Stimulated activated CD4-positive, alpha-beta T cell treated with anti-CD3 and anti-CD28 coated beads, Interleukin-15, amount 100 ng/mL, for 24 hours (primary cell): ENCODE measurements at places on chromosomes 1 and 21.

GRCh38 chr1:25909040-25909439 lies 2.8 kb upstream of the STMN1 start:
- no peak for DNase-seq

GRCh38 chr1:87044424-87044823 lies 130.0 kb downstream of the HS2ST1 start:
- DNase-seq, result no peak

DNA sequence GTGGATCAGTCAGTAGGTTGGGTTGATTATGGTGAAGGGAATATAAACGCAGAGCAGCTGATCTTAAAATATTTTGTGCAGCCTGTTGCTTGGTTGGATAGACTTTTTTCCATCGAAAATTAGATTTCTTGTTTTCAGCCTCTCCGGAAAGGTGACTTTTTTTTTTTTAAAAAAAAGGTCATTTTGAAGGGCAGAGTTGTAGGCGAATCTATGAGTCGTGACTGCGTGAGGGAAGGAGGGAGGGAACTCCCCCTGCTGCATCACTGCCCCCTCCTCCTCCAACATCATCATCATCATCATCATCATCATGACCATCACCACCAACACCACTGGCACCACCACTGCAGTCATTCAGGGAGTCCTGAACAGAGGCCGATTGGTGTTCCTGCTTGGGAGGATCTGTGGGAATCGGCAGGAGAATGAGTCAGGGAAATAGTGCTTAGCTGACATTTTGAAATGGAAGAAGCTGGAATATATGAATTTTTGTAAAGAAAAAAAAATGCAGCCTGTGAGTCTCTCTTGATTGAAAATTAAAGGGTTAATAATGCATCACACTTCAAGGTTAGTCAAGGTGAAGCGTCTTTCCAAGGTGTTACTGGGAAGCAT lies 1.2 kb downstream of the ATP1B1 start:
- peak; percentile 48 for DNase-seq

DNA sequence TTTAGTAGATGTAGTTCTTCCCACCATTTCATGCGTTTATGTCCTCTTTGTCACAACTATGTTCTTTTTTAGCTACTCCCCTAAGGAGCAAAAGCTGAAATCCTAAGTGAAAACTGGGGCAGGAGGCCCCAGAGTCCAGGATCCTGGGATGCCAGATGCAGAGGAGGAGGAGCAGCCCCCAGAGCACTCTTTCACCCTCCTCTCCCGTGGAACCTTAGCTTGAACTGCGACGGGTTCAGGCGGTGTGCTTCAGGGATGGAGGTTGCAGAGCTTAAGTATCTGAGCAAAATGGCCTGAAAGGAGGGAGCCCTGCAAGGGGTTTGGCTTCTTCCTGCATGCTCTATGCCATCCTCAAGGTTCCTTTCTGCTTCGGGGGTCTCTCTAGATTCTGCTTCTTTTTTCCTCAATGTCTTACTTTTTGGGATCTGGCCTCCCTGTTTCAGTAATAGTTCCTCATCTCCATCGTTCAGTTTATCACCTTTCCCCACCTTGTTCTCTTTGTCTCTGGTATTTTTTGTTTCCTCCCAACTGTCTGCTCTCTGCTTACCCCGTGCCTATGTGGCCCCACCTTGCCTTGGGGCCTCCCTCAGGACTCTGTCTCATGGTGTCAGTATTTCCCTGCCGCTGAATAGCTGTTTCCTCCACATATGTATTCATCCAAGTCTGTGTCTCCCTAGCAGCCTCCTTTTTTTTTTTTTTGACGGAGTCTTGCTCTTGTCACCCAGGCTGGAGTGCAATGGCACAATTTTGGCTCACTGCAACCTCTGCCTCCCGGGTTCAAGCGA lies 2.7 kb upstream of the NHLH1 start:
- DNase-seq, result no peak

- DNase-seq, result no peak
Observed at GRCh38 chr1:2778220-2778592, 23.3 kb downstream of the TTC34 start.

GRCh38 chr21:38843379-38843778 lies 37.6 kb downstream of the ETS2 start:
- no peak for DNase-seq

DNA sequence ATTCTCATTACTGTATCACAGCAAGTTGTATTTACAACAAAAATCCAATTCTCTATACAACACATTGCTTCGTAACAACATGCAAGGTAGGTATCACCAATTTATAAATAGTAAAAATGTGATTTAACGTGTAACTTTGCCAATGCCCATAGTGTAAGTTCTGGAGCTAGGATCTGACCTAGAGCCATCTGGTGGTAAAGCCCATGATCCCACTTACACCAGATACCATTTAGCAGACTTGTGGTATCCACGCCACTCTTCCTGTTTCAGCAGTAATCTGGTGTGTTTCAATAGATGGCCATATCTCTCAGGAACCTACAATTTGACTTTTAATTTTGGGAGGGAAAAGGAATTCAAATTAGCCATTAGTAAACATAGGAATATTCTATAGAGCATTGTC lies 10.2 kb downstream of the SETSIP start:
- no peak for DNase-seq

DNA sequence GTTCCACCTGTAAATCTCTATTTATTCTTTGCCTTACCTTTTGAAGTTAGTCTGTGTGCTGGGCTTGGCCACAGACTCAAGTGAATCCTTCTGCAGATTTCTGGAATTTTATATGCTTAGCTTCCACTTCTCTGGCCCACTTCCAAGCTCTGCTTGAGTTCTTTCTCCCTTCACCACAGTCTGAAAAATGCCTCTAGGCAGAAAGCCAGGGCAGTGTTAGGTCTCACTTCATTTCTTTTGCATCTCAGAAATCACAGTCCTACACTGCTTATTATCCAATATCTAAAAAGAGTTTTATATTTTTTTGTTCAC lies 48.9 kb downstream of the INKA2 start:
- DNase-seq, result no peak

GRCh38 chr21:46503922-46504550 lies 45.3 kb downstream of the DIP2A start:
- no peak for DNase-seq

DNA sequence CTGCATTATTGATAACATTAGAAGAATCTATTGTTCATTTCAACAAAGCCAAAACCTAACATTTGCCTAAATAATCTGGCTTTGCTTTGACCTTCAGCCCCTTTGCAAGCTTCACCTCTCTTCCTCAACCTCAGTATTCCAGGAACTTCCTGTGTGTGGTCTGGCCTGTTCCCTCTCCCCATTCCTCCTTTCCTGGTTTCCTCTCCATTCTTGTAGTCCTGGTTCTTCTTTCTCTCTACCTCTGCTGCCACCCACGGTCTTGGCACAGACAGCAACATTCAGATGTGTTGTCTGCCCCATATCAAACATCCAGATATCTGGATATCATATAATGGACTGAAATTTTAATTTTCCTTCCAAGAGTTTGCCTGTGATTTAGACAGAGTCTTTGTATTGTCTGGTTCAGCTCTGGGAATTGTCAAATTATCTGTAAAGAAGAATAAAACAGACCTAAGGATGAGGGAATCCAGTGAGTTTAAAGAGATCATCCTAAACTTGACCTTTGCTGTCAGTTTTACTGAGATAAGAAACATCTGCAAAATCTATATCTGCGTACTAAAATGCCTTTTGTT lies 148.1 kb upstream of the KCTD3 start:
- no peak for DNase-seq

DNA sequence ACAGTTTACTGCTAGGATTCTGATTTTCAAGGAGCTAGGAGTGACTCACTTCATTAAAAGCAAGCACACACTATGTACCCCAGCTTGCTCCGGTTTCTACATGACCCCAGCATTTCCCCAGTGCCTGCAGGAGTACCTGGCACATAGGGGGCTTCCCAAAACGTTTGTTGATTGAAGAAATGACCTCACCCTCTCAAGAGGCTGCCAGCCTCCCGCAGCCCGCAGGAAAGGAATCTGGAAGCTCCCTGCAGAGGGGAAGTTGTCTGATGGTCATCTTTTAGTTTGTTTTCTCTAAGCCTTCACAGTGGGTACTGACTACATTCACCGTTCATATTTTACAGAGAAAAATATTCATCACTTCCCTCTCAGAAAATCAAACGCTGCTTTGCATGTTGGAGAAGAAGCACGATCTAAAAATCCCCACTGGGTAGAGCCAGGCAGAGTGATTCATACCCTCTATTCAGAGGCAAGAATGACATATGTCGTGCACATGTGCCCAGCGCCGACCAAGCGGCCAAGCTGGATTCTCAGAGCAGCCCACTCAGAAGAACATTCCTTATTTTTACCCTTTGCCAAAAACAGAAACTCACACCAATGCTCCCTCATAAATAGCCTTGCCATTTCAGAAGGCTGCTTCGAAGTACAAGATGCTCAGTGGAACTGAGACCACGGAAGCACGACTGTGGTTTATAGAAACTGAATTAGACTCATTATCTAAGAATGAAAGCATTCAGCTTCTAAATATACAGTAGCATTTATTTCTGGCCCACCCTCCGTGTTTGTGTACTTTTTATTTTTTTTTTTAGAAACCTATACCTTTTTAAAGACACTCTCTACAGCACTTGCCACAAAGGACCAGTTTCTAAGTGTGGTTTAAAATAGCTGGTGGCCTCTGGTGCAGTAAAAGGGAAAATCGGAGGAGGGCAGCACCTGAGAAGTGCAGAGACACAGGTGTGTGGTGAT lies 143.2 kb downstream of the MIS18A start:
- no peak for DNase-seq

DNA sequence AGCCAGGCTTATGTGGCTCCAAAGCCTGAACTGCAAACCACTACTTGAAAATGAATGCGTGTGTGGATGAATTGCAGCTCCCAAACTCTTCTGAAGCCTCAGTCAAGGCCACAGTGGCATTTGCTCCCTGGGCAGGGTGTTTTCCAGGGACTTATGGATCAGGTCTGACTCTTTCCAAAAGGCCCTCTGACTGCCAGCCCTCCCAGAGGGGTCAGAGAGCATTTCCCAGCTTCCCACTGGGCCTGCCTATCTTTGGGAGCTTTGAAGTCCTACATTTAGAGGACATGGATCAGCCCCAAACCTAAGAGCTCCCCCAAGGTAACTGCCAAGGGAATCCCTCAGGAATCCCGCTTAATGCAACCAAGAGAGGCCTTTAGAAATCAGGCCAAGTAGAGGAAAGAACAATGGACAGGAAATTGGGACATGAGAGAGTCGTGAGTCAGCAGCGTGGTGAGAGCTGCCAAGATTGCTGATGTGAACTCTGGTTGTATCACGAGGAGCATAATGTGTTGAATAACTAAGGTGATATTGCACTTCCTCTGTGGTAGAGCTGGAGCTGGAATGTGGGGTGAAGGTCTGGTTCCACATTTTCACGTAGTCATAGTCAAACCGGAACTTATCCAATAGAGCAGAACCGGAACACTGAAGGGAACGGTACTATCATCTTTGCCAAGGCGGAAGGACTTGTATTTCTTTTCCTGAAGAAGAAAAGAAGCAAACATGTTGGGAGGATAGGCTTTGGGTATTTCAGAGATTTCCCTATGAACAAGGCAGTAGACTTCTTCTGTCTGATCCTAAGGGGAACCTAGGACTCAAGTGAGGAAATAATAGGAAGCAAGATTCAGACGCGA lies 99.4 kb upstream of the JUN start:
- no peak for DNase-seq

- DNase-seq, result no peak
Observed at GRCh38 chr1:76162254-76162653, 87.7 kb downstream of the ST6GALNAC3 start.

DNA sequence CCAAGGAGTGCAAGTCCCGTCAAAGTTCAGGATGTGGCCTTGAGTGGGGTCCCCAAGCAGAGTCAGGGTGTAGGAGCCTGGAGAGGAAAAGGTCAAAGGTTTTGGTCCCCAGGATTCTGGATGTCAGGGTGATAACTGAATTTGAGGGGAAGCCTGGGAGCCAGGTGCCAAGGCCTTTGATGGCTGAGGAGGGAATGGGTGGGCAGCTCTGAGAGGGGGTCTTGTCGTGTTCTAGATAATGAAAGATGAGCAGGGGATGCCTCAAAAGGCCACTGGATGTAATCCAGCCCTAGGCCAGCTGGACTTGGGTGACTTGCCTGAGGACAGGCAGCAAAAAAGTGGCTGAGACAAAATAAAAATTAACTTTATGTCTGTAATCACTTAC lies 27.5 kb upstream of the KCNA2 start:
- no peak for DNase-seq

- no peak for DNase-seq
Observed at GRCh38 chr1:16351456-16351993, 755 bp downstream of the FBXO42 start.

- no peak for DNase-seq
Observed at GRCh38 chr1:247296599-247297180, 35.0 kb downstream of the ZNF496 start.

- no peak for DNase-seq
Observed at GRCh38 chr1:34263406-34263805, 86.7 kb downstream of the C1orf94 start.

GRCh38 chr1:107262467-107263286 lies 121.8 kb downstream of the NTNG1 start:
- DNase-seq, result no peak

DNA sequence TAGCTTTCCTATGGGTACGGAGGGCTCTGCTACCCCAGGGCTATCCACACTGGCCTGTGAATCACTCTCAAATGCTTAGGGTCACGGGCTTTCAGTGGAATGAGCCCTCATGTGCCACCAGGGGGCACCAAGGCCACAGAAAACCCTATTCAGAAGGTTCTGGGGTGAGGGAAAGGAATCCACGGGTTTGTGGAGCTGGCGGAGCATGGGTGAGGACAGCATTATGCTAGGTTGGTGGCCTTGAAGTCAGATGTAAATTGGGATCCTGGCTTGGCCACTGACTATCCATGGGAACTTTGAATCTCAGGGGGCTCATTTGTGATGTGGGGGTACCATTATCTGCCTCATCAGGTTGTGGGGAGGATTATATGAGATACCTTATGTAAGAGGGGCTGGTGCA lies 5.1 kb upstream of the LAMTOR5 start:
- DNase-seq, result peak; percentile 71

DNA sequence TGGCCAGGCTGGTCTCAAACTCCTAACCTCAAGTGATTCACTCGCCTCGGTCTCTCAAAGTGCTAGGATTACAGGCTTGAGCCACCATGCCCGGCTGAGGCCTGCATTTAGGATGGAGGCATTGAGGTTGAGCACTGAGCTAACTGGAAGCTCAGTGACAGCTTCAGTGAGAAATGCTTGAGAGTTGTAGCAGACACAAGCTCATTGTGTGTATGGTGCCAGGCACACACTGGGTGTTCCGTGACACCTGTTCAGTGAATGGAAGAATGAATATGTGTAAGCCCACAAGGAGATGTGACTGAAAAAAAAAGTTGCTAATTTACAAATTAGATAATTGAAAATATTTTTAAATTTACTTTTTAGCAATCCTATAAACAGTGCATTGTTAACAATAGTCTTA lies 21.8 kb downstream of the LURAP1 start:
- DNase-seq, result no peak

DNA sequence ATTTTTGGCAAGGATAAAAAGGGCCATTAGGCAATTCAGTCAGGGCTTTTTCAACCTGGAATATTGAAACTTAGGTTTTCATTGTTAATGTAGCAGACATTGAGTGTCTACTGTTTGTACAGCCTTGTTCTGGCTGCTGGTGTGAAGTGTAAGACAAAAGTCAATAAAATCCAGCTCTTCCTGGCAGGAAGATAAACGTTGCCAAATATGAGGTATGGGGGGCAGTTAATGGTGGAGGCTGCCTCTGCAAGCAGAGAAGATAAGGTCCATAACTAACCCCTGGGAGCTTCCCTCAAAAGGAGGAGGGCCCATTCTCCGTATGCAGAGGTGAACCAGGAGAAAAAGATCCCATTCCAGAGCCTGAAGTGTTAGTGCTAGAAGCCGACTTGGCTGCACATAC lies 19.5 kb upstream of the SHE start:
- DNase-seq, result no peak
